Activated naive CD4-positive, alpha-beta T cell (primary cell): ENCODE measurements at places on chromosomes 12 and 14.

- DNase-seq: no peak
Observed at GRCh38 chr14:42000450-42000849, 393.8 kb downstream of the LRFN5 start.

DNA sequence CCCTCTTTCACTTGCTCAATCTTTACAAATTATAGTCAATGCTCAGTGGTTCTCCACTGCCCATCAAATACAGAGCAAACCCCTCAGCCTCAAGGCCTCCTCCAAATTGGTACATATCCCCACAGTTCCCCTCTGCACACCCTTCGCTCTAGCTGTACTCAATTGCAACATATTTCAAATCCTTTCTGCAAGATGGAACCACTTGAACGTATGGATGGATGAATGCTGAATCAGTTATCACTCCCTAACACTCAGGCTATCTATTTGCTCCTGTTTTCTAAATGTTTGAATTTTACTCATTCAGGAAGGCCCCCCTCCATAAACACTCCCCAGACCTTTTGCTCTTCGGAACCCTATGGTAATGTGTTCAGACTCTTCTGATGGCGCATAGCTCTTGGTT lies 24.5 kb downstream of the ATG14 start:
- DNase-seq: no peak

- DNase-seq: no peak
Observed at GRCh38 chr12:129629901-129630300, 273.9 kb downstream of the TMEM132D start.

- DNase-seq: no peak
Observed at GRCh38 chr12:80593766-80594165, 113.7 kb upstream of the MYF6 start.

DNA sequence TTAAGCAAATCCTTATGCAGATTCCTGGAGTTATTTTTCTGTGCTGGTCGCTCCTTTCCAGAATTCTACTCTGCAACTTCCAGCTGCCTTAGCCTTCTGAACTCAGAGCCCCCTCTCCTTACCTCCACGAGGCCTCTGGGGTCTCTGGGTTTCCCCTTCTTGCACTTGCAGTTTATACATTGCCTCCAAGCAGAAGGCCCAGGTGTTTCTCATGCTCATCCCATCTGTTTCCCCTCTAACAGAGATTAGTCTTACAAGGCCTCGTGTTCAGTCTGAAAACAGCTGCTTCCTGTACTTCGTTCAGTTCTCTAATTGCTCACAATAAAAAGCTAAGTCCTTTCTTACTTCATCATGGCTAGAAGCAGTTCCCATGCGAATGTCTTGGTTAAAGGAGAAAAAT lies 134.4 kb upstream of the FGD4 start:
- no peak for DNase-seq

DNA sequence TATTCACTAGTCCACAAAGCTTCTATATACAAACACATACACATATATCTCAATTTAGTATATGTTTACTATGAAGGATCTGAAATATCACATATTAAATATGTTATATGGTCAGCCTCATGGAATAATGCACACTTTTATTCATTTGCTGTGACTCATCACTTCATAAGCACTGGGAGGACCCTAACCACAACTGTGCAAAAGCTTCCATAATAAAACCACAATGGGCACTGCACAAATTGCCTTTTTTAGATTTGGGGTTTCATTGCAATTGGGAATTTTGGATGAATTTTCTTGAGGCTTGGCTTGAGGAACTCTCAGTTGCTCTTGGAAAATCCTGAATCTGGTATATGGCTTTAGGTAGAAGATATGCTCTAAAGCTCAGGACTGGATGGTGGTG lies 399.4 kb downstream of the C12orf75 start:
- DNase-seq: no peak

GRCh38 chr14:103317251-103317650 lies 16.8 kb upstream of the EIF5 start:
- no peak for DNase-seq

- DNase-seq: no peak
Observed at GRCh38 chr12:31869972-31870371, 89.2 kb upstream of the RESF1 start.
